ENCODE measurements at places on chromosomes 6 and 20. TPM values are rescaled to one million over a fixed set of nuclear protein-coding genes. Genes with fewer than 3 reads are reported as not detected.

The TCF19 gene
- total RNA-seq = 4.1 TPM

The ATP6V1G2 gene
- total RNA-seq = 2.0 TPM

The MAK gene
- total RNA-seq = 0.78 TPM

The CST8 gene
- not detected for total RNA-seq

The BCAS1 gene
- 0.27 TPM for total RNA-seq

The PAX1 gene
- not detected for total RNA-seq

The BAK1 gene
- 34.6 TPM for total RNA-seq

The FAM83B gene
- total RNA-seq = not detected

The IL17F gene
- total RNA-seq = 0.35 TPM

The NKAIN4 gene
- total RNA-seq = not detected

The FAM209A gene
- total RNA-seq = 6.7 TPM
